NCI-H69 (cell line): ENCODE measurements at places on chromosomes 3 and 15.
A peak's percentile ranks its signal among the peaks of the same experiment; 100 is the strongest.

DNA sequence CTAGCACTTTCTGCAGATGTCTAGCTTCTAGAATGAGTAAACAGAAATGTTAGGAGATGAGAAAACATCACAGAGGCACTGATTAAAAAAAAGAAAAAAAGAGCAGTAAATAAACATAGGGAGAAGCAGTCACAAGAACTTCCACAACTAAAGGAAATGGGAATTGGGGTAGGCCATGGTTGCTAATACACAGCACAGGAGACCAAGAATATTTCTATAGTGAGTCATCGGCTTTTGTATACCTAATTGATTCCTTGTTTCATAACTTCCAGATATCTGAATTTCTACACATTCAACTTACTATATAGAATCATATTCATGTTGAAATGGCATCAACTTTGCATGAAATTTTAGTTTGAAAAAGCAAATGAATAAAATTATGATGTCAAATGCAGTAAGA is 47.3 kb upstream of the TCF12 start:
- no peak for DNase-seq

GRCh38 chr15:84653910-84654688 is at the start of gene WDR73:
WDR73 (minus strand) TSS chr15:84654283; CDS start chr15:84654274, 9 bp downstream.
- DNase-seq, result peak; percentile 93

GRCh38 chr15:64311566-64311965 is 44.4 kb downstream of the CSNK1G1 start:
- no peak for DNase-seq

GRCh38 chr3:123331006-123331405 is 117.9 kb downstream of the ADCY5 start:
- DNase-seq, result no peak

GRCh38 chr3:47634996-47635395 is 56.3 kb upstream of the CSPG5 start:
- no peak for DNase-seq

DNA sequence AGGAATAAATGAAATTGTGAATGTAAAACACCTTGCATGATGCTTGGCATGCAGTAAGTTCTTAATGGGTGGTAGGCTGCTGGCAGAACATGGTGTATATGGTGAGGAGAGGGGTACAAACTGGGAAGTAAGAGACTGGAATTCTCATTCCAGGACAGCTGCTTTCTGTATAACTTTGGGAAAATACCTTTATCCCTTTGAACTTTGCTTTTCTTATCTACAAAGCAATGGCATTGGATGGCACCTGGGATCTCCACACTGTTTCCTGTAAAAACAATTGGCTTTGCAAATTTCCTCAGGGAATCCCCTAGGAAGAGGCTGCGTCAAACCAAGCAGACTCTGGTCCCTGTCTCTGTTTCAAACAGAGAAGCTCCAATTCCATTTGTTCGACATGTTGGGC is 100.7 kb upstream of the SLC4A7 start:
- DNase-seq, result no peak

DNA sequence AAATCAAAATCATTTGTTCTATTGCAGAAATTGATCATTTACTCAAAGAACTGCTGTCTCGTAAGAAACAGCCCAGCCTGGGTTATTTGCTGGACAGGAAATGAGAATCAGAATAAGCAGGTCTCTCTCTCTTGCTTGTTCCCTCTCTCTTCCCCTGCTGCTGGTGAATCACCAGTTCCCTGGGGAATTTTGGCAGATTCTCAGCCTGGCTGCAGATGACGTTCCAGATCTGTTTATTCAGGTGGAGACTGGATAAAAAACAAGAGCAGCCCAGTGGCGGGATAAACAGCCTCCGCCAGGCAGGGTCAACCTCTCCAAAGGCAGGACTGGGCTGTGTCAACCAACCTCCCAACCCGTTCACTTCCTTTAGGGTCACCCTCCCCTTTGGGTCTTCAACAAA is 72.1 kb downstream of the LRIG1 start:
- DNase-seq, result peak; percentile 93

- DNase-seq, result peak; percentile 99
Observed at GRCh38 chr15:51647128-51647562, 24.6 kb upstream of the DMXL2 start.

DNA sequence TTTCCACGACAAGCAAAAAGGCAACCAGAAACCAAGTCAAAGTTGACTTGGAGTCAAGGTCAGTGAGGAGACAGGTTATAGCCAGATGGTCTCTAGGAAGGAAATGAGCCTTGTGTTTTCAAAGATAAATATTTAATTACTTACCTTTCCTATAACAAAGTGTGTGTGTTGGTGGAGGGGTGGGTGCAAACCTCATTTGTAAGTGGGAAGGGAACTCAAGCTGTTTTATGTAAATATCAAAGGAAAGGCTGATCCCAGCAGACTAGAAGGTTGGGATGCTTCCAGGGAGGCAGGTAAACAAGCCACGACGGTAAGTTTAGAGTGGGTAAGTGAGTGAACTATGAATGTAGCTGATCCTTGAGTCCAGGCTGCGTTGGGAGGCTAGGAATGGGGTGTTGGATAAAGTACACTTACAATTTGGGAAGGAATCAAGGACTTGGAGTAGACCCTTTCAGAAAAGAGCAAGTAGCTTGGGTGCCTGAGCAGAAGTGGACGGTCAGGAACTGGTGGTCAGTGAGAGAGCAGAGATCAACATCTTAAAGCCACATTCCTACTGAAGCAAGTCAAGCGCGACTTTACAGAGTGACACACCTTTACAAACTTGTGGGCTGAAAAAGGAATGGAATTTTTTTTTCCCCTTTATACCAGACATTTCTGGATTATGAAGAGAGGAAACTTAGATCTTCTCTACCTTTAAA is 82.0 kb upstream of the TBL1XR1 start:
- DNase-seq, result peak; percentile 96

- DNase-seq, result no peak
Observed at GRCh38 chr15:90540768-90541167, 11.0 kb downstream of the CRTC3 start.

GRCh38 chr15:23564821-23565394 is 566 bp upstream of the MKRN3 start:
- DNase-seq, result peak; percentile 81

- DNase-seq, result peak; percentile 82
Observed at GRCh38 chr3:52897130-52898122, at the start of gene STIMATE. STIMATE (minus strand) TSS chr3:52897548; CDS start chr3:52897450, 98 bp downstream.

GRCh38 chr3:123401836-123402530 is 46.9 kb downstream of the ADCY5 start:
- no peak for DNase-seq

DNA sequence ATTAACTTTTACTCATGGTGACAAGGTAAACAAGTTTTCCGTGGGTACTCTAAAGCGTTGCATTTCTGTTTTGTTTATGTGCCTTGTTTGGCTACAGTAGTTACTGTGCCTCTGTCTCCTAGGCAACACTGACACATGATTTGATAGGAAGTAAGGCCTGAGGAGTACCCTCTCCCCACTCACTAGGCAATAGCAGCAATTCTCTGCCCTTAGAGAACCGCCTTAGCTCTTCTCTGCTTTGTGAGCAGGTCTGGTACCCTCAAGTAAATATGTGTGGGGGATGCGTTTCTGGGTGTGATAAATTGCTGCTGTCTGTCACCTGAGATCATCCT is at the start of gene IL5RA:
Gene IL5RA (minus strand): TSS at position 76 of the 332 bp plus-strand sequence. CDS start 5,390 bp downstream, outside the sequence.
- DNase-seq, result peak; percentile 64

GRCh38 chr15:74773731-74774252 is 8.1 kb upstream of the CSK start:
- DNase-seq, result peak; percentile 92
